ENCODE measurements at places on chromosomes 5 and 9. TPM values are rescaled to one million over a fixed set of nuclear protein-coding genes. Genes with fewer than 3 reads are reported as not detected.
A peak's percentile ranks its signal among the peaks of the same experiment; 100 is the strongest.

- H3K4me3 ChIP-seq = no peak overlapping the region
- peak; percentile 39 for DNase-seq
- H3K36me3 ChIP-seq = peaks cover 44% of the 10 kb centered on the region
- no peaks in the 10 kb centered on the region for H3K27me3 ChIP-seq
- H3K4me1 ChIP-seq = peaks cover 12% of the 10 kb centered on the region
- H3K27ac ChIP-seq = no peak overlapping the region
Observed at GRCh38 chr9:120562861-120563443, 17.0 kb downstream of the CDK5RAP2 start.

The IFNA2 gene
- not detected for total RNA-seq

- H3K4me1 ChIP-seq = peaks cover 3% of the 10 kb centered on the region
- no peaks in the 10 kb centered on the region for H3K36me3 ChIP-seq
- no peaks in the 10 kb centered on the region for H3K27me3 ChIP-seq
- no peak overlapping the region for H3K27ac ChIP-seq
- no peak overlapping the region for H3K4me3 ChIP-seq
Observed at GRCh38 chr5:91183743-91184142, 199.4 kb downstream of the ARRDC3 start.

DNA sequence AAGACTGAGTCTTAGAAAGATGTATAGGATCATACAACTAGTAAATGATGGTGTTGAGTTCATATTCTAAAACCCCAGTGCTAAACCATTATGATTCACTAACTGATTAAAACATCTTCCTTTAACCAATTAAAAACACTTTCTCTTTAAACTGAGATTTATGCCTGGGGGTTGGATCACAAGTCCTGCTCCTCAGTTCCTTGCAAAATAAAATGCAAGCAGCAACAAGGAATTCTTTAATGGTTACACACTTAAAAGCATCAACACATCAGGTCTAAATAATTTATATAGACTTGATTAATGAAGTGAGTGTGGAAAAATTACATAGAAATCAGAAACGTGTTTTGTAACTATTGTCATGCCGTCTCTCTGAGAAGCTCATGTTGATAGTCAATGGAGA, 189.2 kb downstream of the TARS1 start:
- H3K4me3 ChIP-seq = no peak overlapping the region
- DNase-seq = no peak
- H3K4me1 ChIP-seq = no peaks in the 10 kb centered on the region
- no peaks in the 10 kb centered on the region for H3K27me3 ChIP-seq
- H3K27ac ChIP-seq = no peak overlapping the region
- H3K36me3 ChIP-seq = no peaks in the 10 kb centered on the region

The EPB41L4A gene
- total RNA-seq = 17.8 TPM

The TOMM5 gene
- total RNA-seq = 56.4 TPM

Data from left ventricle myocardium inferior (tissue), 1 donor.